ENCODE measurements at places on chromosomes 2 and 18. TPM values are rescaled to one million over a fixed set of nuclear protein-coding genes. Genes with fewer than 3 reads are reported as not detected.

The TEX44 gene
- total RNA-seq: not detected

The CDKL4 gene
- not detected for total RNA-seq

The SMYD1 gene
- not detected for total RNA-seq

The KATNAL2 gene
- 2.6 TPM for total RNA-seq

The BOLL gene
- total RNA-seq: not detected

The HRH4 gene
- total RNA-seq: not detected

The CPO gene
- not detected for total RNA-seq

The XIRP2 gene
- not detected for total RNA-seq

The IL1A gene
- total RNA-seq: 0.19 TPM

The DYSF gene
- total RNA-seq: 0.75 TPM

The SOS1 gene
- 13.3 TPM for total RNA-seq

The FOXD4L1 gene
- 0.09 TPM for total RNA-seq

The GPR155 gene
- 0.18 TPM for total RNA-seq

The HOXD3 gene
- not detected for total RNA-seq

The CNDP1 gene
- not detected for total RNA-seq

The PROM2 gene
- not detected for total RNA-seq

The IL36A gene
- not detected for total RNA-seq

The LRRTM1 gene
- total RNA-seq: not detected

The SGPP2 gene
- total RNA-seq: 0.77 TPM

The CCDC148 gene
- total RNA-seq: 0.35 TPM

The ANKRD30B gene
- total RNA-seq: not detected

The RBKS gene
- total RNA-seq: 8.0 TPM

The TNS1 gene
- 17.4 TPM for total RNA-seq

The NEU4 gene
- 0.28 TPM for total RNA-seq

The ESPNL gene
- total RNA-seq: 0.18 TPM

The APCDD1 gene
- total RNA-seq: 0.07 TPM

The MYO5B gene
- total RNA-seq: 8.7 TPM

The THSD7B gene
- not detected for total RNA-seq

The ARHGAP28 gene
- 0.05 TPM for total RNA-seq

The SH3RF3 gene
- total RNA-seq: 0.61 TPM

The RIT2 gene
- not detected for total RNA-seq

The CGREF1 gene
- total RNA-seq: 8.1 TPM

The PARD3B gene
- total RNA-seq: 0.52 TPM

The CYTIP gene
- total RNA-seq: 0.05 TPM

The POTEI gene
- total RNA-seq: not detected

The ERFE gene
- total RNA-seq: 7.4 TPM

The SH3BP4 gene
- total RNA-seq: 41.1 TPM

The IL18RAP gene
- total RNA-seq: not detected

The REG3G gene
- not detected for total RNA-seq

The STAM2 gene
- total RNA-seq: 8.6 TPM

The NTSR2 gene
- not detected for total RNA-seq

The C1GALT1C1L gene
- 2.2 TPM for total RNA-seq

The PSMA8 gene
- not detected for total RNA-seq

The SERPINB3 gene
- 0.06 TPM for total RNA-seq

The HOXD12 gene
- total RNA-seq: not detected

The NOSTRIN gene
- total RNA-seq: 1.9 TPM

The UGT1A10 gene
- not detected for total RNA-seq

The DAPL1 gene
- not detected for total RNA-seq

The CRYBA2 gene
- total RNA-seq: not detected

The ABCB11 gene
- 0.06 TPM for total RNA-seq

Data from A549 treated with dexamethasone at 1 μM for 4 hours (cell line).